ENCODE measurements at places on chromosomes 6 and 20.

- DNase-seq: no peak
These were observed 578.2 kb downstream of the MEI4 start for GRCh38 chr6:78231002-78231401.

- no peak for DNase-seq
These were observed 1.3 kb upstream of the TAB2 start for GRCh38 chr6:149316108-149316727.

- no peak for DNase-seq
These were observed 13.2 kb upstream of the VAPB start for GRCh38 chr20:58375759-58376352.

- DNase-seq: no peak
These were observed 38.6 kb downstream of the SLC9A8 start for GRCh38 chr20:49851231-49851705.

DNA sequence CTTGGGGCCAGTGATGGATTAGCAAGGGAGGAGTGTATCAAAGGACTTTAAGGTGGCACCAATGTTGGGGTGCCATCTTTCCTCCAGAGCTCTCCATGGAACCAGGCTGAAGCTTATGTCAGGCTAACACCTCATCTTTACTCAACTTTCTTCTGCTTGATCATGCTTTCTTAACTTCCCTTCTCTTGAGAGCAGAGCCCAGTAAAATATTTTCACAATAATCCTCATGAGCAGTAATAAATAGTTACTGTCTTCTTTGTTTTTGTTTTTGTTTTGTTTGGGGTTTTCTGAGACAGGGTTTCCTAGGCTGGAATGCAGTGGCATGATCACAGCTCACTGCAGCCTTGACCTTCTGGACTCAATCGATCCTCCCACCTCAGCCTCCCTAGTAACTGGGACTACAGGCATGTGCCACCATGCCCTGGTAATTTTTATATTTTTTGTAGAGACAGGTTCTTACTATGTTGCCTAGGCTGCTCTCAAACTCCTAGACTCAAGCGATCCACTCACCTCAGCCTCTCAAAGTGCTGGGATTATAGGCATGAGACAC lies 127.9 kb upstream of the TOP1 start:
- DNase-seq: no peak

- no peak for DNase-seq
These were observed 2.1 kb downstream of the ZNF341 start for GRCh38 chr20:33733654-33734576.

DNA sequence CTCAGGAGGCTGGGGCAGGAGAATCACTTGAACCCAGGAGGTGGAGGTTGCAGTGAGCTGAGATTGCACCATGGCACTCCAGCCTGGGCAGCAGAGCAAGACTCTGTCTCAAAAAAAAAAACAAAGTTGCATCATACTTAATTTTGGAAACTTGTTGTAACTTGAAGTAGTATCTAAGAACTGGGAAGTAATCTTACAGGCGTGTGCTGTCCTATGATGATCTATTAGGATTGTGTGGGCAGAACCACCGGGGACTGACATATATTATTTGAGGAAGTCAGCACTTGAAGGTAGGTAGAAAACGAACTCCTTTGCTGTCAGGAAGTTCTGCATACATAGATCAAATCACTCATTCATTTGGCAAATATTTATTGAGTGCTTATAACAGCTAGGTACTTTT lies 188.5 kb downstream of the ZNF217 start:
- no peak for DNase-seq

- no peak for DNase-seq
These were observed 62.6 kb downstream of the RIN2 start for GRCh38 chr20:19820555-19821211.

GRCh38 chr6:31513456-31514165 lies 15.2 kb upstream of the MCCD1 start:
- no peak for DNase-seq

DNA sequence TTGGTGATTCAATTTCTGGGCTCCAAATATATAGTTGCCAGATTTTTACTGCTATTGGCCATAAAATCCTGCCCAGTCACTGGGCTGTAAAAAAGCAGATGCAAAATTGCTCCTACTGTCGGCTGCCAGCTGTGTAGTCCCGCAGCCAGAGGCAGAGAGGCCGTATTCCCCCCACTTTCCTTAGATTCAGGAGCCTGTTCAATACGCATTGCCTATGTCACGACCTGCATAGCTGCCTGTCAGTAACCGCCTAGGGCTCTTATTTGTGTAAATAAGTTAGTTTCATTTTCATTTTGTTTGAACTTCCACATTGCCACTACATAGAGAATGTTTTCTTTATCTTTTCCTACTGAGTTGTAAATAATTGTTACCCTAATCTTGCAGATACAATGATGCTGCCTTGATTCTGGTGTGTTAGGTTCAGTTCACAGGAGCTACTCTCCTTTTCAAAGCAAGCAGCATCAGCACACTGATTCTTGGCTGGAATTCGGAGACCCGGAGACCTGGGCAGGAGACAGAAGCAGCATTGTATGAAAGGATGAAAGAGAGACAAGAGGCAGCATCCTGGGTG lies 46.0 kb upstream of the UST start:
- DNase-seq: no peak

GRCh38 chr6:21381331-21381963 lies 212.1 kb upstream of the SOX4 start:
- no peak for DNase-seq
